ENCODE measurements at places on chromosomes 3 and 15.

DNA sequence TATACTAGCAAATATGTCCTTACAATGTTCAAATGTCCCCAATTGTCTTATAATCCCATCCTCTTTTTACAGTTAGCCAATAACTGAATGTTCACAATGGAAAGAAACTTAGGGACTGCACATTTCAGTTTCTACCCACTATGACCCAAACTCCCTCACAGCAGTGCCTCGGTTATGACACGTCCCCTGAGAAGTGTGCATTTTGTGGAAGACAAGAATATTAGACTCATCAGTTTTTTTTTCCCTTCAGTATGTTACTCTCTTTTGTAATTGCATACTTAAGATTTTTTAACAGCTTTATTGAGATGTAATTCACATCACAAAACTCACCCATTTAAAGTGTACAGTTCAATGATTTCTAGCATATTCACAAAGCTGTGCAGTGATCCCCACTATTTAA, 64.8 kb downstream of the IGF2BP2 start:
- no peak for DNase-seq

DNA sequence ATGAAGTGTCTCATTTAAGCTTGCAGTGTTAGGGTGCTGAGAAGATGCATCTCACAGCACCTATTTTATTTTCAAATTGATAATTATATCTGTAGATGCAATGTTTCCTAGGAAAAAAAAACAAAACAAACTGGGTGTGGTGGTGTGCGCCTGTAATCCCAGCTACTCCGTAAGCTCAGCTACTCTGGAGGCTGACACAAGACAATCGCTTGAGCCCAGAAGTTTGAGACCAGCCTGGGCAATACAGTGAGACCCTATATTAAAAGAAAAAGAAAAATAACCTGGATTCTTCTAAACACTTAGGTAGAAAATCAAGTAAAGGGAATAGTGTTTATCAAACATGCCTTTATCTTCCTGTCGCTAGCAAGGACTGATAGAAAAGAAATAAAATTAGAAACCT, 1.9 kb downstream of the MINDY2 start:
- DNase-seq, result no peak

DNA sequence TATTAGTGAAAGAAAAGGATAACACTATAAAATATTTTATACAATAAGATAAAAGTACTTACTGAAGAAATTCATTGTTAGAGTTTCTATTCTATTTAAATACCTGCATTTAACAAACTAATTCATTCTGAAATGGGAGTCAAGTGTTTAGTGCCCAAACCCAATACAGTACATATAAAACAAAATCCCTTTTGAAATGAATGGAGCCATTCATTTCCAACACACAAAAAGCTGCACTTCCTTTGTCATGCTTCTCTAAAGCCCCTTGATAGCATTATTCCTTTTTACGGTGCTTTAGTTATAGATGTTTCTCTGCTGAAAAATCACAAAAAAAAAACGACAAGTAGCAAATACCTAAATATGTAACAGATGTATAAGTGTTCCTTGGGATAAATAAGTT, 596.3 kb downstream of the ZIC1 start:
- no peak for DNase-seq

DNA sequence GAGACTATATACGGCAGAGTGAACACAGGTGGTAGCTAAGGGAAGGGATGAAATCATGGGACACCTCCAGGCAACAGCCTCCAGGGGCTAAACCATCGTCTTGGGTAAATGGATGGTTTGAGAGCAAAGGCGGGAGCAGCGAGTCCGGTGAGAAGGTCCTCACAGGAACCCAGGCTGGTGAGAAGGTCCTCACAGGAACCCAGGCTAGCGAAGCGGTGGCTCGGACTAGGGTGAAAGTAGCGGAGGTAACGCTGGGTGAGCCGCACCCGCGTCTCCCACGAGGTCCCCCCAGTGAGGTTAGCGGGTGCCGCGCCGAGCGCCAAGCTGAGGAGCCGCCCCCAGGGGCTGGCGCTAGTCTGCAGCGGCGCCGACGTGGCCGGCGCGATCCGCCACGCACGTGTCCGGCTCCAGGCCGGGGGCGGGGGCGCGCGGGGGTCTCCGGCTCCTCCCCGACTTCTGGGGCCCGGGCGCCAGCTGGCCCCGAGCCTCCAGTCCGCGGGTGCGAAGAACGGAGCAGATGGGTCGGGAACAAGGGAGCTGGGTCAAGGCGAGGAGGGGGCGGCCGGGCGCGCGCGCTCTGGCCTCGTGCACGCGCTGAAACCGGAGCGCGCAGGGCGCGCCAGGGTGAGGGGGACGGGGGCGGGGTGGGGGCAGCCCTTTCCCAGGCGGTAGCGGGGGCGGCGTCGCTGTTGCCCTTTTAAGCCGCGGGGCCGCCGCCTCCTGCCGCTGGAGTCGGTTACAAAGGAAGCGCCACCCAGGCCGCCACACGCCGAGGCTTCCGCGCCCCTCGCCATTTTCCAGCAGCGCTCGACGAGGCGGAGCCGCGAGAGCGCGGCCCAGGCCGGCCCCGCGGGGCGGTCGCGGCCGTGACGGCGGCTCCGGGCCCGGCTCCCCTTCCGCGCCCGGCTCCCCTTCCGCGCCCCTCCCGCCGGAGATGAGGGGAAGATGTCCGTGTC, at the start of gene UBE2Q2:
UBE2Q2 (plus strand) TSS at position 726 of the 956 bp plus-strand sequence; CDS start at position 946, 220 bp downstream.
- DNase-seq, result peak; percentile 42

DNA sequence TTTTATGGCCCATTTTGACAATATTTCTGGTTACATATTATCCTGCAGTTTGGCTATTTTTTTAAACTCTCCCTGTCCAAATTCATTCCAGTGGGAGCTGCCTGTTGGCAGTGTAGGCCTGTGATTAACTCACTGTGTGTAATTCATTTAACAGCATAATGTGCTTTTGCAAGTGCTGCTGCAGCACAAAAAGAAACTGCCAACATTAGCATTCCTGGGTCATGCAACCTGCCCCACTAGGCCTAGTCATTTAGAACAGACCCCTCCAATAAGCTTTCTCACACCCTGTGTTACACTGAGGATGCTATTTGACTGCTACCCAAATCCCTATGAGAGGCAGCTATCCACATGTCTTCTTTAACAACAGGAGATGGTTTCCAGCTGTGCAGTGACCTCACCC, 251.2 kb upstream of the UBE2E2 start:
- DNase-seq, result no peak

DNA sequence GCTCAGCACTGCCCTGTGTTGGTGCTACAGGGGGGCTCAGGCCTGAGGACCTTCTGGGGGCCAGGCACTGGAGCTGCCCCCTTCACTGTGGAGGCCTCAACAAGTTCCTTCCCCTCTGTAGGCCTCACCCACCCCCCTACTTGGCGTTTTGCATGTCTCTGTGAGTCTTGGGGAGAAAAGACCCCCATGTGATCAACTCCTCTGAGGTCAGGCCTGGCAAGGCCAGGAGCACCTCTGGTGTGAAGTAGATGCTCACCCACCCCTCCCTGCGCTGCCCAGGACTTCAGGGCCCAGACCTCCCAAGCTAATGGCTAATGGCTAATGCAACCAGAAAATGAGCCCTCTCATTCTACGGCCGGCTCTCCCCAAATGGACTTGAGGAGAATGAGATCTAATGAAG, 34.2 kb upstream of the CHRNB4 start:
- no peak for DNase-seq

DNA sequence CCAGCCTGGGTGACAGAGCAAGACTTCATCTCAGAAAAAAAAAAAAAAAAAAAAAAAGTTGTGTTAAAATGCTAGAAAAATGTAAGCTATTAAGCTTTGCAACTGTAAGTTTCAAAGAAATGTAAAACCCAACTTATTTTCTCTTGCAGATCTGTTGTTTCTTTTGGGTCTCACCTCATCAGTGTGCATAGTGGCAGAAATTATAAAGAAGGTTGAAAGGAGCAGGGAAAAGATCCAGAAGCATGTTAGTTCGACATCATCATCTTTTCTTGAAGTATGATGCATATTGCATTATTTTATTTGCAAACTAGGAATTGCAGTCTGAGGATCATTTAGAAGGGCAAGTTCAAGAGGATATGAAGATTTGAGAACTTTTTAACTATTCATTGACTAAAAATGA, 25.6 kb downstream of the ASTE1 start:
- no peak for DNase-seq

DNA sequence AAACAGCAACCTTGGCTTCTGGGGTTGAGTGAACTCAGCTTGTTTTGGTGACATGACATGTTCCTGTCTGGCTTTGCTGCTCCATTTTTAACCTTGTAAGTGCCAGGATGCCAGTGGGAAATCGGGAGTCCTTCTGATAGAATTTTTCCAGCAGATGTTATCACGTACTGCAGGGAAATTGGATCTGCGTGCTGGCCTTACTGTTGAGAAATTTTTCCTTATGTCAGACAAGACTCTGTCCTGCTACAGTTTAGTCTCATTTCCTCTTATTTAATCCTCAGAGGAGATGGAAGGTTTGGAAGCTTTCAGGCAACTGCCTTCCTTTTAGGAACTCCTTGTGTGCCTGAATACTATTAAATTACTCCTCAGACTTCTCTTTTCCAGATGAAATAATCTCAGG, 80.6 kb downstream of the PGPEP1L start:
- no peak for DNase-seq

DNA sequence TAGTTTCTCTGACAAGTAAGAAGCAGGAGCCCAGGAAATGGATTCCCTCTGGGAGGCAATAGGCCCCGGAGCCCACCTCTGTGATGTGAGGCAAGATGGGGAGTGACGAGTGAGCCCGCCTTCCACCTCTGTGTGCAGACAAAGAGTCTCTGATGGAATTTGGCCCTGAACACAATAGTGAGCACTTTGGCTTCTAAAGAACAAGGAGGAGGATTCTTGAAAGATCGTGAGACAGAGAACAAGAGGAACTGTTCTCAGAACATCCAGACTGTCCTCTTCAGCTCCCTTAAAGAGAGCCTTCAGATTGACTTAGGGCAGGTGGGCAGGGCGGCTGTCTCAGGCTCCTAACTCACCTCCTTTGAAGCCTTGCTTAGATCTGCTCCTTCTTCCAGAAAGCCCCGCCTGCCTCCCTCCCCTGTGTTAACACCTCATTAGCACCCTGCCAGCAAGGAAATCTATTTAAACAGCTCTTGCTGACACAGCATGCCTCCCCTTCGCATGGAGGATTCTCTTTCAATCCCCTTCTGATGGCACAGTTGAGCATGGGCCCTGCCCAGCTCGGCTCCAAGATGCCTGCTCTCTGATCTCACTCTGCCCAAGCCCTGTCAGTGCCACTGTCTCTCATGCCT, 430.3 kb downstream of the NTRK3 start:
- DNase-seq, result no peak

- DNase-seq, result no peak
Measured at GRCh38 chr15:100687582-100688141, 85.3 kb downstream of the ASB7 start.

DNA sequence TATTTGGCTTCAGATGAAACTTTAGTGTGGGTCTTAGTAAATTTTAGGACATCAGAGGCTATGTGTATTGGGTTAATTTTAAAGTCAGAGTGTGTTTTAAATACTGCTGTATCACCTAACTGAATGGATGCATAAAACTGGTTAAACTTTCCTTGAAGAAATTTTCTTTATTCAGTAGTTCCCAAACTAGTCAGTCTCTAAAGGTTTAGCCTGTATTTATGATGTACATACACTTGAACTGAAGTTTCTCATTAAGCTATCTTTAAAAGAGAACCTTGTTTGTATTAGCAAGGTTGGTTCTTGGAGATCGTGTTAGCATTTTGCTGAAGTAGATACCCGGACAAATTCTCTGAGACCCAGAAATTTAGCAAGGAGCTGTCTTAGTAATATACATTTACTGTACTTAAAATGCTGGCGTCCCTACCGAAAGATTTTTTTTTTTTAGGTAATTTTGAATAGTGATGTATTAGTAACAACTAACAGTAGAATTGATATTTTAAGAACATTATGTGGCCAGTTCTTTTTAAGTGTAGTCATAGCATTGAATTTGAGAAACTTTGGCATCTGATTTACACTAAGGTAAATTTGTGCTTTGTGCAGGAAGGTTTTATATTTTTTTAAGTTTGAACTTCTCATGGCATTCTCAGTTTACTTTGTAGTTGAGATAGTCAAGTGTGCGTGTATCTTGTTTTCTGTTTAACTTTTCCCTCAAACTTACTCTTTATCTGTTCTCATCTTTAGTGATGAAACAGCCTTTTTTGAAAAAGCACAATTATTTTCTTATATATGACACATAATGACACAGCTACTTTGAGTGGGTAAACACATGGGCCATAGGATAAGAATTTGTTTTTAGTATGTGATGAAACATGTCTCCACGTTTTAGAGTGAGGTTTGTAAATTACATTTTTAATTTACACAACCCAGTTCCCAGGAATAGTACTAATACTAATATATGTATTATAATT, 2.9 kb downstream of the DIPK2A start:
- peak; percentile 14 for DNase-seq

DNA sequence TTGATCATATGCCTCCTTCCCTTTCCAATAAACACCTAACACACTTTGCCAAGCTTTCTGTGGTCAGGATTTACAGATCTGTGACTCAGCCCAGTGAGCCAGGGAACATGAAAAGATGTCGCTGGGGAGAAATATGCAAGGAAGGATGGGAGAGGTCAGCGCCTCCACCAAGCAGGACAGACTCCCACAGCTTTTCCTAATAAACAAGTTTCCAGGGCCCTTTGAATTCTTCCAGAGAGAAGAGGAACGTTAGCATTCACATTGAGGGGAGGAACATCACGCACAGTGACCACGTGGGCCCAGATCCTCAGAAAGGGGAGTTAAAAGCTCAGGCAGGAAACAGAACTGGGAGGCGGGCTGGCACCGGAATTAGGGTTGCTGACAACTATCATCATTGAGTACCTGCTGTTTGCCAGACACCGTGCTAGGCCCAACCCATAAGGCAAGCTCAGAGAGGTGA, 33.3 kb upstream of the MRPS22 start:
- DNase-seq, result no peak

DNA sequence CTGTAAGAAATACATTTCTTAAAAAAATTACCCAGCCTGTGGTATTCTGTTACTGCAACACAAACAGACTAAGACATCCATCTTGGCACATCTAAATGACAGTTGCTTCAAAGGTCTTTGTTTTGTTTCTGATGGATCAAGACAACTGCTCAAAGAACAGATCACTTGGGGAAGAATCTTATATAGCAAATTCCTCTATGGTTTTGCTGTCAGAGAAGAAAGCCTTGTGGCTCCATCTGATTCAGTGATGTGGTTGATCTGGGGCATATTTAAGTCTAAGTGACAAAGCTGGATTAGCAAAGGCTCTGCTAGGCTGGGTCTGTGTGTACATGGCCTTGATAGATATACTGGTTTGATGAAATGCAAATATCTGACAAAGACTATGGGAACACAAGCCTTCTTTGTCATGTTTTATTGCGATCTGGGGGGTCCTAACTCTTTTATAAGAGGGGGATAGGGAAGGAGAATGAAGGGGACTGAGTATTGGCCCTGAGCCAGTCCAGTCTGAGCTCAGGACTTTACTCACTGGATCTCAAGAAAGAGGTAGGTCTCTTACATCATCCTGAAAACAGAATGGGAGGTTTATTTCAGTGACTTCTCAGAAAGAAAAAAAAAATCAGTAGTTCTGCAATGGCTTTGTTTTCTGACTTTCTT, 14.3 kb upstream of the LIMD1 start:
- DNase-seq, result no peak

- no peak for DNase-seq
Measured at GRCh38 chr3:9730657-9731205, 804 bp upstream of the BRPF1 start.
